Smooth muscle cell of trachea (primary cell): ENCODE measurements at places on chromosomes 4 and X. TPM values are rescaled to one million over a fixed set of nuclear protein-coding genes. Genes with fewer than 3 reads are reported as not detected.

RHOXF1 gene
- total RNA-seq, result not detected in 2 replicates

BGN gene
- total RNA-seq, result 10.5 and 57.7 TPM in 2 replicates

RBM47 gene
- total RNA-seq, result 1.0 and 1.3 TPM in 2 replicates

MAB21L2 gene
- total RNA-seq, result 0.29 and 0.66 TPM in 2 replicates

NPY2R gene
- total RNA-seq, result not detected in 2 replicates

RASL11B gene
- total RNA-seq, result under 0.01 and 0.66 TPM in 2 replicates

CXCL11 gene
- 0.15 TPM in 1 of 2 replicates, not detected in the other for total RNA-seq

AKAP14 gene
- total RNA-seq, result not detected in 2 replicates

TMPRSS11B gene
- not detected in 2 replicates for total RNA-seq

CDX4 gene
- not detected in 2 replicates for total RNA-seq

UGT2A3 gene
- not detected in 2 replicates for total RNA-seq

REPS2 gene
- total RNA-seq, result 0.73 and 0.99 TPM in 2 replicates

STARD8 gene
- total RNA-seq, result 6.3 and 7.3 TPM in 2 replicates

XK gene
- total RNA-seq, result under 0.01 TPM in 2 replicates

CLCN5 gene
- total RNA-seq, result 6.0 and 7.3 TPM in 2 replicates

CORIN gene
- total RNA-seq, result 0.15 and 0.33 TPM in 2 replicates

BANK1 gene
- 0.44 and 0.66 TPM in 2 replicates for total RNA-seq

TLR10 gene
- total RNA-seq, result 0.15 TPM in 1 of 2 replicates, not detected in the other

BBS12 gene
- total RNA-seq, result 5.5 and 6.1 TPM in 2 replicates

FGB gene
- total RNA-seq, result not detected in 2 replicates

N4BP2 gene
- total RNA-seq, result 5.3 and 5.4 TPM in 2 replicates

AKAP4 gene
- not detected in 2 replicates for total RNA-seq

CSAG2 gene
- total RNA-seq, result not detected in 2 replicates

DDX53 gene
- not detected in 2 replicates for total RNA-seq

KCNE5 gene
- 0.58 and 0.66 TPM in 2 replicates for total RNA-seq

FGFBP1 gene
- not detected in 2 replicates for total RNA-seq

FIP1L1 gene
- 67.8 and 88.3 TPM in 2 replicates for total RNA-seq

MAGEB10 gene
- 0.17 TPM in 1 of 2 replicates, not detected in the other for total RNA-seq

PPEF2 gene
- total RNA-seq, result not detected in 2 replicates

GLRA3 gene
- under 0.01 TPM in 1 of 2 replicates, not detected in the other for total RNA-seq

VCX3A gene
- total RNA-seq, result not detected in 2 replicates

FHIP1A gene
- total RNA-seq, result 0.17 and 0.29 TPM in 2 replicates

TMSB15C gene
- total RNA-seq, result 2.5 and 3.8 TPM in 2 replicates

PDHA1 gene
- total RNA-seq, result 83.4 and 90.0 TPM in 2 replicates

ELMOD2 gene
- total RNA-seq, result 22.0 and 67.3 TPM in 2 replicates

KLB gene
- total RNA-seq, result 0.15 TPM in 1 of 2 replicates, not detected in the other

MAGEA8 gene
- not detected in 2 replicates for total RNA-seq

CXCL1 gene
- total RNA-seq, result 3.1 and 16.4 TPM in 2 replicates

NDP gene
- total RNA-seq, result 0.17 and 0.44 TPM in 2 replicates

GABRG1 gene
- total RNA-seq, result not detected in 2 replicates

TEC gene
- total RNA-seq, result 1.5 and 3.8 TPM in 2 replicates

HS6ST2 gene
- under 0.01 TPM in 1 of 2 replicates, not detected in the other for total RNA-seq

CENPI gene
- total RNA-seq, result 5.3 and 28.7 TPM in 2 replicates

CABS1 gene
- not detected in 2 replicates for total RNA-seq

KLKB1 gene
- 0.17 TPM in 1 of 2 replicates, not detected in the other for total RNA-seq

NWD2 gene
- total RNA-seq, result not detected in 2 replicates

MAGEB1 gene
- not detected in 2 replicates for total RNA-seq

PIN4 gene
- total RNA-seq, result 6.5 and 15.6 TPM in 2 replicates
